ENCODE measurements at places on chromosomes 5 and 9.

- DNase-seq = no peak
These were observed 15.4 kb upstream of the FAM170A start for GRCh38 chr5:119613937-119614336.

GRCh38 chr5:102866237-102866600 is 111.1 kb downstream of the PAM start:
- peak; percentile 16 for DNase-seq

DNA sequence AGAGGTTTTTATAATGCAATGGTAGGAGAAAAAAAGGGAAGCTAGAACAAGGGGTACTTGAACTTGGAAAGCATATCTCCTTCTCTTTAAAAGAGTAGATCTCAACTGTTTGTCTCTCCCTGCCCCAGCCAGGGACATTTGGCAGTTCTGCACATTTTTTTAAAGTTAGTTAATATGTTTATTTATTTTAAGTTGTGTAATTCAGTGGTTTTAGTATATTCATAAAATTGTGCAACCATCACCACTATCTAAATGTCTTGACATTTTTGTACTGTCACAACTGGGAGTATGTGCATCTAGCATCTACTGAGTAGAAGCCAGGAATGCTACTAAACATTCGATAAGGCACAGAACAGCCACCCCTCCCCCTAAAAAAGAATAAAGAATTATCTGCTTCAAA is 103.5 kb upstream of the DPYSL3 start:
- DNase-seq = peak; percentile 49

- no peak for DNase-seq
These were observed 12.1 kb downstream of the KDM3B start for GRCh38 chr5:138364576-138364975.

DNA sequence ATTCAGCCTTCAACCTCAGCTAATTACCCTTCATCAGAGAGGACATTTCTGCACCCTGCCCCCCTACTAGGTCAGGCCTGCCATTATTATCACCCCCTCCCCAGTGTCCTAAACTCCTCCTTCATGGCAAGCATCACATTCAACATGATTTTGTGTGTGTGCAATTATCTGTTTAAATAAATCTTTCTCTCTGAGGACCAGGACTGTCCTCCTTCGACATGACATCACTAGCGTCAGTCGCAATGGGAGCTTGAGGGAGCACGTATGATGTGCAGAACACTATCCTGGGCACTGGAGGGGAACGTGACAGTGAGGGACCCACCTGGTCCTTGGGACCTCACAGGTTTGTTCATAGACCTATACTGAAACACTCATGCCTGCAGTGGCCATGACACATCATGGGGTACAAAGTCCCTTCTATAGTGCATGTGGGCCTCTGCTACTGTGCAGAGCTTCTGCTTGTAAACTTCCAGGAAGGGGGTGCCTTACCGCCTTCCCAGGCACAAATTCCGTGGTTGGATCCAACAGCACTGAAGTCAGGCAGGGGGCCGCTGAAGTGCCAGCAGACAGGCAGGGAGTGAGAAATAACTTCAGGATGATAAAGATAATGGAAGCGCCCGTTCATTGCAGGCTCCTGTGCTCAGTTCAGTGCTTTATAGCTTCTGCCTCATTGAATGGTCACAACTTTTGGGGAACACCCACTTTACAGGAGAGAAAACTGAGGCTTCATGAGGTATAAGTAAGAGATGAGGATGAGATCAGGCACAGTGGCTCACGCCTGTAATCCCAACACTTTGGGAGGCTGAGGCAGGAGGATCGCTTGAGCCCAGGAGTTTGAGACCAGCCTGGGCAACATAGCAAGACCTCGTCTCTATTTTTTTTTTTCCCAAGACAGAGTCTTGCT is 36.0 kb upstream of the STXBP1 start:
- DNase-seq = no peak

- no peak for DNase-seq
These were observed 6.8 kb upstream of the TRIM41 start for GRCh38 chr5:181215997-181216989.

DNA sequence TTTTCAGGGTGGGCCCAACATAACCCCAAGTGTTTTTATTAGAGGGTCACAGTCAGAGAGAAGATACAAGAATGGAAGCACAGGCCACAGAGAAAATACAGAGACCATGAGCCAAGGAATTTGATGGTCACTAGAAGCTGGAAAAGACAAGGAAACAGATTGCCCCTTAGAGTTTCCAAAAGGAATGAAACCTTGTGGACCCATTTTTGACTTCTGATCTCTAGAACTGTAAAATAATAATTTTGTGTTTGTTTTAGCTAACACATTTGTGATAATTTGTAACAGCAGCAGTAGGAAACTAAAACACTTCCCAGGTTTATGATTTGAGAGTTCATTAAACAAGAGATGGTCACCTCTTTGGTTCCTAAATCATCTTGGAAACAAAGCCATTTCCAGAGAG is 21.8 kb downstream of the CDKN2A start:
- no peak for DNase-seq

DNA sequence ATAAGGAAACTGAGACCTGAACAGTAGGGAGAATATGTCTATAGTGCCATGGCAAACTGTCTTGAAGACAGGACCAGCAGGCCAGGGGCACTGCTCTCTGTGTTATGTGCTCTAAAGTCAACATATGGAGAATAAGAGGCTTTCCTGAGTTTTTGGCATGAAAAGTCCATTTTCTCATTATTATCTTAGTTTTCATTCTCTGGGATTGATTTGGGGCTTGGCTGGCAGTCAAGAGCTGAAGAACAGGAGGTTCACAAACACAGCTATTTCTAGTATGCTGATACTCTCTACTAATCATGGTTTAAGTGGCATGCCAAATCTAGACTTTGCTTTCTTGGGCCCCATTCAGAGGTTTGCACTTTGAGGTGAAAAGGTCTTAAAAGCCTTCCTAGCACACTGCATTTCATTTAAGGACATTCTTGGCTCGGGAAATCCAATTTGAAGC is 404.4 kb downstream of the ZNF608 start:
- peak; percentile 24 for DNase-seq

- DNase-seq = no peak
These were observed 21.5 kb downstream of the PLPP7 start for GRCh38 chr9:131310833-131311554.

- DNase-seq = no peak
These were observed 27.6 kb downstream of the EGFLAM start for GRCh38 chr5:38286002-38286401.

DNA sequence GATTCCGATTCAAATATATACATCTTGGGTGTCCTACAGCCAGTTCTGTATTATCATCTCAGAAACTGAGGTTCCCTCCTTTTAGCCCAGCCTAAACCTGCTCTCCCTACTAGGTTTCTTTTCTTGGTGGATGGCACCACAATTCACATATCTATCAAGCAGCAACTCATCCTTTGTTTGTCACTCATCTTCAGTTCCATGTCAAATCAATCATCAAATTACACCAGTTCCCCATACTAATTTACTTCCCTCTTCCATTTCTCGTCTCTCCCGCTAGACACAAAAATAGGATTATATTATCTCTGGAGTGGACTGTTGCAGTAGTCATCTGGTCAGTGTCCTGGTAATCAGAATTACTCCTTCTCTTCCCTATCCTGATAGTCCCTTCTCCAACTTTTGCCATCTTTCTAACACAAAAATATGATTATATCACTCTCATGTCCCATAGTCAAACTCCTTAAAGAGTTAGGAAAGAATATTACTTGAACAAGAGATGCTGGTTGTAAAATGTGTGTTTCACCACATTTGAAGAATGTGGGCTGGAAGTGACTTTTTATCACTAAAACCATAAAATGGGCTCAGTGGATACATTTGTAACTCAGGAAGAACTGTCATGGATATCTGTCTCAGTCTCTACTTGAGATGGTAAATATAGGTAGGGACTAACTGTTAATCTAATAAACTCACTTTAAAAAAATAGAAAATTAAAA is 69.1 kb upstream of the RICTOR start:
- no peak for DNase-seq

- no peak for DNase-seq
These were observed 22.8 kb downstream of the HMCN2 start for GRCh38 chr9:130288393-130288792.

GRCh38 chr5:168020542-168021294 is 270.7 kb upstream of the WWC1 start:
- DNase-seq = peak; percentile 8

DNA sequence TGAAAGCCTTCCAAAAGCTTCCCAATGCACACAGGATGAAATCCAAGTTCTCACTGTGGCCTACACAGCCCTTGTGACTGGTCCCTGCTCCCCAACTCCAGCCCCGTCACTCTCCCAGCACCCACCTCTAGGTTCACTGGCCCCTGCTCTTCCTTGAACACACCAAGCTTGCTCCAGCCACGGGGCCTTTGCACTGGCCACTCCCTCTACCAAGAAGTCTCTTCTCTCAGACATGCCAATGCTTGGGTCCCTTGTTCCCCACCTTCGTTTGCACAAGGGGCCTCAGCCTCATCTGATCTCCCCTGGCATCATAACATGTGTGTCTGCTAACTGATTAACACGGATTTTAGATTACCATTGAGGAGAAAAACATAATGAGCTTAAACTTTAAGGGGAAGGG is 56.0 kb downstream of the ROR2 start:
- DNase-seq = no peak

- DNase-seq = no peak
These were observed 92.6 kb upstream of the LMX1B start for GRCh38 chr9:126521089-126521488.

GRCh38 chr9:137811283-137811870 is 66.2 kb upstream of the CACNA1B start:
- DNase-seq = no peak

DNA sequence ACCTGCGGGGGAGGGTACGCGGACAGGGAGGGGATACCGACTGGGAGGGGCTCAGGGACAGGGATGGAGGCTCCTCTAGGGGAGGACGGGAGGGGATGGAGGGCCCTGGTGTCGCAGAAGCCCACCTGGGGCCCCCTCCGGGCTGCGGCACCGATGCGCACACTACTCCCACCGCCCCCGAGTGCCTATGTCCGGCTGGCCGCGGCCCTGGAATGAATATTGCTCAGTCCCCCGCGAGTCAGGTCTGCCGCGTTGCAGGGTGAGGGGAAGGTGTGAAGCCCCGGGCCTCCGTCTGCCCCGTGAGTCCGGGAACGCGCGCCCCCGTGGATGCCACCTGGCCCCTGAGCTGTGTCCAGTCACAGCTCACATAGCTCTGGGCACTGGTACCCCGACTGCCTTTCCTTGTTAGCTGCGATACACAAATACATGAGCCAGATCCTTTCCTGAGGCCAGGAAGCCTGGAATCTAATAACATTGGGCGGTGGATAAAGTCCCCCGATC is 44.5 kb upstream of the PRSS3 start:
- no peak for DNase-seq

DNA sequence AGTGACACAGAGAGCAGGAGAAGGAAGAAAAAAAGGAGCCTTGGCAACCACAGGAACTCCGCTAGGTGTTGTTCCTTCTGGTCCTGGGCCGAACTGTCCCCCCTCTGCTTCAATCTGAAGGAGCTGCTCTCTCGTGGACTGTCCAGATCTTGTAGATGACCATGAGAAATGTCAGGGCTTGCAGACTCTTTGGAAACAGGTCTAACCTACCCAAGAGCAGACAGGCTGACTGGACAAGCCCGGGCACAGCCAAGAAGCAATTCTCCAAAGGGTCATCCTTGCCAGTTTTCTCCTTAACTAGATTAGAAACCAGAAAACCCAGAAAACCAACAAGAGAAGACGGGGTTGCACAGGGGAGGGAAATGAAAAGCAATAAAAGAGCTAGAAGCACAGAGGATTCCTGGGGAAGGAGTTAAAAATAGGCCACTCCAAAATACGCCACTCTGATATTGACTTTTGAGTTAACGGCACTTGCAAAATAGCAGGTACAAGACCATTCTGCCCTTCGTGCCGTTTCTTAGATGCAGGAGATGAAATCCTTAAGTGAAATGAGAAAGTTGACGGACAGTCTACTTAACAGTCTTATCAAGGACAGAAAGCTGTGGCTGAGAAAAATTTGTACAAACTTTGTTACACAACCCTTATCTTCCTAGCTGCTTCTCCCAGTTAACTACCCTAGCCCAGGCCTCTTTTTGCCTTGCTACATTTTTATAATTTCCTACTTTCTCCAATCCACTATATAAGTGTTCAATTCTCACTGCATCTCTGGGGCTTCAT is 5.8 kb downstream of the GCNT4 start:
- DNase-seq = no peak
